Right atrium auricular region (tissue), 2 donors: ENCODE measurements at places on chromosomes 3 and 15. TPM values are rescaled to one million over a fixed set of nuclear protein-coding genes. Genes with fewer than 3 reads are reported as not detected.

The TM2D3 gene
- total RNA-seq, result 36.0 TPM

The MCTP2 gene
- total RNA-seq, result 5.6 TPM

The LIPC gene
- 0.52 TPM for total RNA-seq

The ARGFX gene
- total RNA-seq, result not detected

The BCL2A1 gene
- total RNA-seq, result 1.5 TPM

The MKRN3 gene
- total RNA-seq, result not detected

The CACNA2D3 gene
- total RNA-seq, result 10.9 TPM

The MTHFS gene
- 8.0 TPM for total RNA-seq

The FRMD4B gene
- 37.8 TPM for total RNA-seq

The FAM81A gene
- total RNA-seq, result 0.98 TPM

The LRRC49 gene
- 35.3 TPM for total RNA-seq

The CHRFAM7A gene
- 0.43 TPM for total RNA-seq

The NEK10 gene
- total RNA-seq, result 10.3 TPM

The FBXO40 gene
- total RNA-seq, result 187 TPM

The ZMYND10 gene
- total RNA-seq, result 0.26 TPM

The CSK gene
- 25.6 TPM for total RNA-seq

The GUCA1C gene
- not detected for total RNA-seq

The TRPM1 gene
- not detected for total RNA-seq

The RAB5A gene
- 39.7 TPM for total RNA-seq

The SEC11A gene
- 81.2 TPM for total RNA-seq

The BNIP2 gene
- 148 TPM for total RNA-seq

The TMEM207 gene
- total RNA-seq, result not detected

The TFG gene
- 111 TPM for total RNA-seq

The ACP3 gene
- 2.5 TPM for total RNA-seq

The DUOX1 gene
- total RNA-seq, result 3.6 TPM

The GOLGA8K gene
- total RNA-seq, result not detected

The GOLGA6L4 gene
- total RNA-seq, result 0.15 TPM
